ENCODE measurements at places on chromosomes 7 and 10. TPM values are rescaled to one million over a fixed set of nuclear protein-coding genes. Genes with fewer than 3 reads are reported as not detected.

- no peak for DNase-seq
Measured at GRCh38 chr7:83870515-83870914, 221.6 kb upstream of the SEMA3E start.

- no peak for DNase-seq
Measured at GRCh38 chr10:93139059-93139655, 65.5 kb downstream of the CYP26A1 start.

DNA sequence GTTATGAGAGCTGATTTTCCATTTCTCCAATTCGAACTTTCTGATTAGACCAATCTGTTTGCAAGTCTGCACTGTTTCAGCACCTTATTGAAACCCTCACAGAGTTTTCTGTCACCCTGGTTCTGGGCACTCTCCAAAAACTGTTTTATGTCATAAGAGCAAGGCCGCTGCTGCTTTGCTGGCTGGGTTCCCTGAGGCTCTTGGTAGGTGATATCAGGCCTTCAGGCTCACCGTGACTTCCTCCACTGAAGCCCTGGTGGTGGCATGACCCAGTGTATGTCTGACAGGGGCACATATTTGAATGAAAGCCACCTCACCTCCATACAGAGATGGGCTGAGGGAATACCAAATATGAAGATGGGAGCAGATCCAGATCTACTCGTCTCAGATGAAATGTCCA lies 8.3 kb downstream of the RABGEF1 start:
- no peak for DNase-seq

- DNase-seq, result no peak
Measured at GRCh38 chr7:106610996-106611886, 49.7 kb downstream of the CCDC71L start.

GRCh38 chr7:20111821-20112542 lies 105.2 kb downstream of the MACC1 start:
- no peak for DNase-seq

- DNase-seq, result peak; percentile 28
Measured at GRCh38 chr10:28250782-28251181, 52.1 kb downstream of the MPP7 start.

DNA sequence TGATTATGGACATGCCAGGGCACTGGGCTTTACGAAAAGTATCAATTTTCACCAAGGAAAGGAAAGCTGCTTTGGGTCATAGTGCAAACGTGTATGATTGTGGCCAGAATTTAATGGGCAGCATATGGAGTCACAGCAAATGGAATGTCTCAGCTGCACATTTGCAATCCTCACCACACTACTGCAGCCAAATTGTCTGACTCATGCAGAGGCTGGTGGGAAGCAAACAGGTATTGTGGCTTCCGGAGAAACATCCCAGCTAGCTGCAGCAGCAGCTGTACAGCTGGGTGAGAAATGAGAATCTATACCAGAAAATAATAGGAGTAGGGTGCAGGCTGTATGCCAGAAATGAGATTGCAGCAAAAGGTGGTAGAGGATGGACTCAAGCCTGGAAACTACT lies 374.7 kb upstream of the VWC2 start:
- DNase-seq, result no peak

DNA sequence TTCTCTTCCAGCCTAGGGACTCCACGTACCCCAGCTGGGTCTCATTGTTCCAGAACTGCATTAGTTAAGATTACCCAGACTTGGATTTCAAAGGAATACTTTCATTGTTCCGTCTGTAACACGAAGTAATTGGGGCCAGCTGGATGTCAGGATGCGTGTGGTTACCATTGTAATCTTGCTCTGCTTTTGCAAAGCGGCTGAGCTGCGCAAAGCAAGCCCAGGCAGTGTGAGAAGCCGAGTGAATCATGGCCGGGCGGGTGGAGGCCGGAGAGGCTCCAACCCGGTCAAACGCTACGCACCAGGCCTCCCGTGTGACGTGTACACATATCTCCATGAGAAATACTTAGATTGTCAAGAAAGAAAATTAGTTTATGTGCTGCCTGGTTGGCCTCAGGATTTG lies 21.0 kb downstream of the LRRC17 start:
- no peak for DNase-seq

DNA sequence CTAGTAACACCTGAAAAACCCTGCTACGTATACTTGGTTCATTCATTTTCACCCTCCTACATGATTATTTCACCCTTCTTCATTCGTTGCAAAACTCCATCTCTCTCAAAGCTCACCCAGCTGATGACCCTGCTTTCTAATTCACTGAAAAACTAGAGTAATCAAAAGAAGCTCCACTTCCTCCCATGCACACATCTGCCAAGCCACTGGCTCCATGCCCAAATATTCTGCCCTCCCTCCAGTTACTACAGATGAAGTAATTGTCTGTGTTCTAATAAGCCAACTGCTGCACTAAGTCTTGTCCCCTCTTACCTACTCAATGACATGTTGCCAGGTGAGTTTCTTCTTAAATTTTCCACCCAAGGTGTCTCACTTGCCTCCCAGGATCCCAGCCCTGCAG lies 96.9 kb upstream of the CCDC71L start:
- DNase-seq, result no peak

- DNase-seq, result no peak
Measured at GRCh38 chr10:130358981-130359650, 222.9 kb downstream of the GLRX3 start.

DNA sequence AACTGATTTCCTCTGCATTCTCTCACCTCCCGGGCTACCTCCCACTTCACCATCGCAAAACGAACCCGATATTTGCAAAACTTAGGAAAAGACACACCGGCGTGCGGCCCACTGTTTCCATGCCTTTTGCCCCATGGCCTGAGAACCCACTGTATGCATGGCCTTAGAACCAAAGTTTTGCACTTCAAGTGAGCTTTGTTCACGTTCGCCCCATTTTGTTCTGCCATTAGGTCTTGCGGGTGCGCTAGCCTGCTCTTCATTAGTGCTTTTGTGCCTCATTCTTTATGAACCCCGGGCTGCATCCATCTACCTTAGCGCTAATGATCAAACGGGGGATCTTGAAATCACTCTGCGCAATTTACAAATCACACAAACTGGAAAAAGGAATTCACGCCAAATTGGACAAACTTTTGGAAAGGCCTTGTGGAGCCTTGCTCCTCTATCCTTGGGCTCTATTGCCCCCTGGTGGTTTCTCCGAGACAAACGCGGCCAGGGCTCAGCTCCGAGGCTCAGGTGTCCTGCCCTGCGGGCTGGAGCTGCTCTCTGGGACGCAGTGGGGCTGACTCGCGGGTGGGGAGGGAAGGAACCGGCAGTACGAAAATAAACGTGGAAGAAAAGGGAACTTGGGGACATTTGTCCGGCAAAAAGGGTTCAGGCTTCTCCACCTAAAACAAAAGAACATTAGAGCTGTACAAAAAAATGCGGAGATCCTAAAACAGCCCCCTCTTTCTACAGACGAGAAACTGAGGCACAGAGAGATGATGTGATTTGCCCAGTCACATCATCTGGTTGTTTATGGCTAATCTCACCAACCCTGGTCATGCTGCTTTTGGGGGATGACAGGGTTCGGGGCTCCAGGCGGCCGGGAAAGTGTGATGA lies 300.4 kb upstream of the NFE2L3 start:
- DNase-seq, result peak; percentile 85

- DNase-seq, result no peak
Measured at GRCh38 chr7:15618275-15618674, 56.5 kb upstream of the AGMO start.

GRCh38 chr7:91373111-91373800 lies 109.0 kb downstream of the FZD1 start:
- no peak for DNase-seq

DNA sequence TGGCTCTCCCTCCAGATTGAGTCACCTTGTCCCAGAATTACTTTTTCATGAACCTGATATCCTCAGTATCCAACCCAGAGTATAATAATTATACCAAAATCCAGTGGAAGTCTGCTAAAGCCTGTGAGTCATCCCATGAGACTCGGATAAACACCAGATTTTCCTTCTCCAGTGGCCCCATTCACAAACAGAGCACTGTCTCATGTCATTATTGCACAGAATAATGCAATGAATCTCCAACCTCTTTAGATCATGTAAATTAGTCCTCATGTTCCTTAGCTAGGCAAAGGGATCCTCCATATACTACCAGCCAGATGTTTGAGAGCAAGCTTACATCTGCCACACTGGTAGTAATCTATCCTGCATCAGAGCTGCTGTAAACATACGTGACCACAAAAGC lies 89.0 kb downstream of the AMPH start:
- DNase-seq, result no peak

- no peak for DNase-seq
Measured at GRCh38 chr10:94213001-94213530, 149.7 kb downstream of the NOC3L start.

- DNase-seq, result no peak
Measured at GRCh38 chr10:98321186-98321780, 53.3 kb upstream of the LOXL4 start.

Gene ATP5MK
- total RNA-seq, result 369 TPM

Gene GAD2
- not detected for total RNA-seq

Gene TEX47
- not detected for total RNA-seq

Gene CALHM3
- total RNA-seq, result 0.18 TPM

Gene GJD4
- total RNA-seq, result not detected

Gene MCM10
- total RNA-seq, result 62.6 TPM

Gene GPR85
- total RNA-seq, result not detected

Data from Caco-2 (cell line).